ENCODE measurements at places on chromosomes 3 and 15.

DNA sequence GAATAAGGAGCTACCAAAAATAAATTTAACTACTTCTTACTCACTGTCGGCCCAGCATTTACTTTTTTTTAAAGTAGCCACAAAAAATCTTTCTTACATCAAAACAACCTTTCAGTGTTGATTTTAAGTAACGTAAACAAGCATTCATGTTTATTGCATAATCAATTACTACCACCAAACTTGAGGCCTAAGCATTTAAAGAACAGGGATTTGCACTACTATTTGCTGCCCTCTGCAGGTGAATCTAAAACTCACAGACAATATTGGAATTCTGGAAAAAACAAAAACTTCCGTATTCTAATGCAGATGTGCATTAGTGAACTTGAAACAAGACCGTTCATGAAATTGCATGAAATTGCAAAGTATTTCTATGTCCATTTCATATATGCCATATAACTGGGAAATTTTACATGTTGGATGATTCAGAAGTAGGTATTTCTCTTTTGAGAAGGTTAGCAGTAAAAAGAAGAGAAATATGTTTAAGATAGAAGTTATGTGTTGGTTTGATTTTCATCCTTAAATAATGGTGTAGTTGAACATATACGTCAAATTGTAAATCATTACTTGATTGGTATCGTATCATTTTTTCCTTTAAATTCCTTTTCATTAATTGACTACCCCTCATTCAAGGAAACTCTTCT is 55.6 kb downstream of the CGGBP1 start:
- DNase-seq: peak; percentile 73

GRCh38 chr15:33051528-33051927 is 143.0 kb downstream of the FMN1 start:
- DNase-seq: no peak

- no peak for DNase-seq
Observed at GRCh38 chr15:68984586-68984985, 29.9 kb upstream of the NOX5 start.

GRCh38 chr3:177640319-177640965 is 443.2 kb upstream of the TBL1XR1 start:
- no peak for DNase-seq

DNA sequence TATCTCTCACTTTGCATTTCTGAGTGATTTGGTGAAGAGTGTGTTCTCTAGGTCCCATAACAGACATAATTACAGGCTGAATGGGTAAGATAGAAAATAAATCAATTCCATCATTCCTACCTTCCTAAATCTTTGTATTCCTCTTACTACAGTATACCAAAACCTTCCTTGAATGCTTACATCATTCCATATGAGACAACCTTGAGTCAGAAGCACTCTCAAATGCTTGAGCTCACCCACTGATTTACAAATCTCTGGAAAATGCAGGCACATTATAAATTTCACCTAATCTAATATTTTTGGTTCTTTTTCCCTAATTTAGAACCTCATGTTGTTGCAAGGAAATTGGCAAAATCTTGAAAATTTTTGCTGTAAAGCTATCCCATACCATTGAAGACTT is 239.1 kb downstream of the CBLB start:
- peak; percentile 54 for DNase-seq

GRCh38 chr3:32217339-32217738 is 21.1 kb upstream of the CMTM8 start:
- no peak for DNase-seq

DNA sequence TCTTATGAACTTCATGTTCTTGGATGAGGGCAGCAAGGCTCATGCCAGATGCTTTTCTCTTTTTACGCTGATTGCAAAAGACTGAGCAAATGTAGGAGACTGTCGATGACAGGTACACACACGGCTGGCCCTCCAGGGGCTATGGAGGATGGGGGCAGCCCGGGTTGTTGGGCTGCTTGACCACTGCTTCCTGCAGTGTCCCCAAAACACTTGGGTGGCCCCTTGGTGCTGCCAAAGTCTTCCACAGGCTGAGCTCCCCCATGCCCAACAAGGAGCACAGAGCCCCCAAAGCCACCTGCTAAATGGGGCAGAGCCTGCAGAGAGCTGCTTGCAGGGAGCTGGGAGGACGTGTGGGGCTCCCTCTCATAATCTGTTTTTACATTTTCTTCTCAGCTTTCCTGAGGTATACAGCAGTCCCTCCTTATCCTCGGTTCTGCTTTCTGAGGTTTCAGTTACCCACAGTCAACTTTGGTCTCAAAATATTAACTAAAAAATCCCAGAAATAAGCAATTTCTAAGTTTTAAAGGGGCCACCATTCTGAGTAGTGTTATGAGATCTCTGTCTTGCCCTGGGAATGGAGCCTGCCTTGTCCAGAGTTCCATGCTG is 7.3 kb downstream of the PRR23E start:
- no peak for DNase-seq

DNA sequence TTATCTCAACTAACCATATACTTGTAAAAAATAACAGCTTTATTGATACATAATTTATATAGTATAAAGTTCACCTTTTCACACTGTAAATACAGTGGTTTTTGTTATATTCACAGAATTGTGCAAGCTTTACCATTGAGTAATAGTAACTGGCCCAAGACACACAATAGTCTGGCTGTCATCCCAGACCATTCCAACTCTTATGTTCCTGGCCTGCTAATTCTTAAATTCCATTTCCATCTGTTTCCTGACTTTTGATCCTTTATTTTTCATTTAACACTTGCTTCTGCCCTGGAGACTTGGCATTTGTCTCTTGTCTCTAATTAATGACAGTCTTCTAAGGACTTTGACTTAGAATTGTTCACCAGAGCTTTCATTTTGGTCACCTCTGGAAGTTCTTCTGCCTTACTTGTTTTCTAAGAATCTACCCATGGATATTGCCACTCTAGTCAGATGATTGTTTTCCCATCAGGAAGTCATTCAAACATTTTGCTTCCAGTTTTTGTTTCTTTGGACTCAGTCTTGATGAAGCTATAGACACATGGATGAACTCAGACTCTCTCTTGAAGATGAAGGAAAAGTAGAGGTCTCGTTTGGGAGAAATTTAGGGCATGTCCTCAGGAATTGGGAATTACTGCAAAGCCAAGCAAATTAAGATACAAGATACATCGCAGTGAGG is 27.2 kb upstream of the PLSCR4 start:
- DNase-seq: peak; percentile 15

DNA sequence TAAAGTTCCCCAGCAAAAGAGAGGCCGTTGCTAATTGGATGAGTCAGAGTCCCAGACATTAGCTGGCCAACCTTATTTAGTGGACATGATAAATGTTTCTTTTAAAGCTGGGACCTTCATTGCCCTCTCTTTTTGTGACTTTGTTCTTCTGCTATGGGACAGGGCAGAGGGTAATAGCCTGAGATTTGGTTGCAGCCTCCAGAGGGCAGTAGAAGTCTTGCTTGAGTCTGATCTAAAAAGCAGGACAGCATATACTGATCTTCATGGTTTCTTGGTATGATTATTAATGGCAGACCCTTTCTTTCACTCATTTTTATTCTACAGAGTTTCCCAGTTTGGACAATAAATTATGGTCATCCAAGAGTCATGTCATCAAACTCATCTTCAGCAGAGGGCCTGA is 25.1 kb upstream of the ZKSCAN7 start:
- peak; percentile 28 for DNase-seq

DNA sequence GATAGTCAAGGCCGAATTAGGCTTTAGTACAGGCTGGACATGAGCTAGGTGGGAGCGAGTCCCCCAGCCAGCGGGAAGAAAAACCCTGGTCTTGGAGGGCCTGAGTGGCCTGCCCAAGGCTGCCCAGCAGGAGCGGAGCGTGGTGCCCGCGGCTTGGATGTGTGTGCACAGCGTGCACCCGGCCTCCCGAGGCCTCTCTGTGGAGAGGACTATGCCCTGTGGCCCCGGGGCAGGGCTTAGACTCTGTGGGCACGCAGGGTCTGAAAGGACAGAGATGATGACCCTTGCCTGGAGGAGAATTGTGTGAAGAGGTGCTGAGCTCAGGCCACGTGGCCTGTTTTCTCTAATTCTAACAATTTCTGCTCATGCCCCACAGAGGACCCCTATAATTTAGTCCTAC is 124.6 kb upstream of the IQSEC1 start:
- no peak for DNase-seq

GRCh38 chr15:31013863-31014607 is 22.6 kb upstream of the MTMR10 start:
- DNase-seq: no peak

- DNase-seq: no peak
Observed at GRCh38 chr3:16486951-16487480, 26.5 kb downstream of the RFTN1 start.

GRCh38 chr15:95880031-95880570 is 450.4 kb upstream of the NR2F2 start:
- no peak for DNase-seq

DNA sequence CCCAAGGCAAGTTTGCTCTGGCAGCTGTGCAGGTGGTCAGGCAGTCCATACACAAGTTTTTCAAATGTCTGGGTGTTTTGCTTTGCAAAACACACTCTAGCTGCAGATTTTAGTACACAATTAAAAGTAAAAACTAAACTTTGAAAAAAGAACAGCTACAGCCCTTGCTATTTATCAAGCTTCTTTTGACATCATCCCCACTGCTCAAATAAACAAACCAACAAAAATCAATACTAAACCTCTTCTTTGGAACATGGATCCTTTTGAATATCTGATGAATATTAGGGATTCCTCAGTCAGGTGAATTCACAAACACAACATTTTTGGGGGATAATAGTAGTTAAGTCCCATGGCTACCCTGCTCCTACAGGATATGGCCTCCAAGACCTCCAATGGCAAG is 249.2 kb downstream of the SUCLG2 start:
- DNase-seq: no peak

- peak; percentile 83 for DNase-seq
Observed at GRCh38 chr3:134315286-134316106, 58.8 kb downstream of the AMOTL2 start.

GRCh38 chr15:88077296-88078020 is 179.1 kb downstream of the NTRK3 start:
- no peak for DNase-seq

DNA sequence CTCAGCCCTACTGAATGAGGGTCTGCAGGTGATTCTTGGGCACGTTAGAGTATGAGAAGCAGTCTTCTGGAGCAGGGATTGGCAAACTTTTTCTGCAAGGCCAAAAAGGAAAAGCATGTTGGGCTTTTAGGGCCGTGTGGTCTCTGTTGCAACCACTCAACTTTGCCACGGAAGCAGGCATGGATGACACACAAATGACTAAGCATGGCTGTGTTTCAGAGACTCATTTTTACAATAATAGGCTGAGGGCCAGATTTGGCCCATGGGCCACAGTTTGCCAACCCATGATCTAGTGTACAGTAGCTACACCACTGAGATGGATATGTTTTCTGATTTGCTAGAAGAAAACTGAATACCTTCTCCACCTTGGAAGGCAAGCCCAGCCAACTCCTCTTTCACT is 66.1 kb upstream of the PRICKLE2 start:
- peak; percentile 91 for DNase-seq

DNA sequence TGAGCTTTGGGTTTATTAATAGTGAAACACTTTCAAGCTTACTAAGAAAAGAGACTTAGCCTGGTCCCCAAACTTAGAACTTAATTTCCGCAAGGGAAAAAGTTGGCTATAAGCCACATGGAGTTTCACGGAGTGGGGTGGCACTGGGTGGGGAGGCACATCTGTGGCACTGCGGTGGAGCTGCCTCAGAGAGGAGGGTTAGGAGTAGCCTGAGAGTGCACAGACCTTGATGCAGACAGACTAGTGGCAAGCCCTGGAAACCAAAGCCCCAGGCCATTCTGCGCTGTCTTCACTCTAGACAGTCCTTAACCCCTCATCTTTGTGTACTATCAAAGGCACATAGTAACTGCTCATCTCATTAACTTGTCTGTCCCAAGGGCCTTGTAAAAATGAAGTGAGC is 22.0 kb downstream of the CXCR6 start:
- no peak for DNase-seq

GRCh38 chr3:141505166-141505565 is 18.3 kb downstream of the RASA2 start:
- DNase-seq: no peak

DNA sequence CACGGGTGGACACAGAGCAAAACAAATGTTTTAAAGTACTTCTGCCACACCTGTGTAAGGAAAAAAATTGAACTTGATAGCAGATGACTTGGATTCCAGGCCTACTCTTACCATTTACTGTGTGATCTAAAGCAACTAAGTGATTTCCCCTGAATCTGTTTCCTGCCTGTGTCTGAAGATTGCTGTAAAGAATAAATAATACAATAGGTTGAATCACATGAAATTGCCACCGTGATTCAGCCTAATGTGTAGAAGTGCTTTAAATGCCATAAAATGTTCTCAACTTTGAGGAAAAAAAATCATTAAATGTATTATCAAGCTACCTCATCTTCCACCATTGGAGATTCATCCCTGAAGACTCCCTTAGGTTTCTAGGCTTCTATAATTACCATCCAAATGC is 27.6 kb upstream of the NUDT16 start:
- DNase-seq: no peak

DNA sequence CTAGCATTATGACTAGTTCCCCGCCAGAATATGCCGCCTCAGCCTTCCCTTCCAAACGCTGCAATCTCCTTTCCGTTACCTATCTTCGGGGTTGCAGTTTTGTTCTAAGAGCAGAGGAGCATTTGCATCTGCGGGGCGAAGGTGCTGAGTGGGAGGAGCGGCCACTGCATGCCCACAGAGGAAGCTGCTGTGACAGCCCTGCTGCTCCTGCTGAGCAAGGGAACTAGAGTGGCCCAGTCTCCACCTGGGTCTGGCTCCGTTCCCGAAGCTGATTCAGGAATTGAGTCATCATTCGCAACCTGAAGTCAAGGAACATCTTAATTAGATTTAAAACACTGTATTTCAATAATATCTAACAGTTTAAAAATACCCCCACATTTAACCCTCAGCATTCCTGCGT is 98.2 kb upstream of the TJP1 start:
- DNase-seq: peak; percentile 65

- no peak for DNase-seq
Observed at GRCh38 chr15:101044625-101045235, 125.6 kb downstream of the LRRK1 start.

DNA sequence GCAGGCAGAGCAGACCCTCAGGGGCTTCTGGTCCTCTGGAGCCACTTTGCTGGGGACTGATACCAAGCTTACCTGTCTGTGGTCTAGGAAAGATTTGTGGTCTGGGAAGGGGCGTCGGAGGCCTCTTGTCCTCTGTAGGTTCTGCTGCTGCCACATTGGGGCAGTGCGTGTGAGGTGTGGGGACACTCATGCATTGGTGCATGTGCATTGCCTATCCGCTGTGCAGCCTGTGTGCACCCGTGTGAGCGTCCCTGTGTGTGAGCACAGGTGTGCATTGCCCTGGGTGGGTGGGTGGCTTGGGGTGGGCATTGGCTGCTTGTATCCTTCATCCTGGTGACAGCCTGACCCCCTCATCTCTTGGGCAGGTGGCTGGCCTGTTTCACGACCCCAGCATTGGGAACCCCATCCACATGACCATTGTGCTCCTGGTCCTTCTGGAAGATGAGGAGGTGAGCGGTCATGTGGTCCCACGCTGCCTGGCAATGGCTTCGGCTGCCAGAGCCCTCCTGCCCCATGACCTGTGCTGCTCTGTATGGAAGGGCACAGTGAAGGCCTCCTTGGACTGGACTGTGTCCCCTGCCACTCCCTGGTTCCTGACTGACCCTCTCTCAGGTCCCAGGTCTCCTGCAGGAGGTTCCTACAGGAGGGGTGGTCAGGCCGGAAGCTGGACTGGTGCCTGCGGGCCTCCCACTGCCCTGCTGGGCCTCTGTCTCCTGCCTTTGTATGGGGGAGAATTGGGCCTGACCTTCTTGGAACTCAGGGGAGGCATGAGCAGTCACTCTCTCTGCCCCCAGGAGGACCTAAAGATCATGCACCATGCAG is 41.5 kb downstream of the SAXO2 start:
- DNase-seq: no peak

- no peak for DNase-seq
Observed at GRCh38 chr3:158732856-158733200, 571 bp upstream of the RARRES1 start.

Measured in ELR (cell line).